Fibroblast of lung (primary cell): ENCODE measurements at places on chromosomes 2 and 18.

GRCh38 chr18:45250479-45250878 is 364.8 kb upstream of the SLC14A2 start:
- no peak for DNase-seq

- peak; percentile 60 for DNase-seq
Measured at GRCh38 chr2:37912056-37912455, 13.0 kb upstream of the RMDN2 start.

GRCh38 chr2:69269330-69269729 is 117.7 kb downstream of the GFPT1 start:
- DNase-seq, result peak; percentile 23

GRCh38 chr2:205686783-205687640 is 4.7 kb downstream of the NRP2 start:
- DNase-seq, result peak; percentile 27

DNA sequence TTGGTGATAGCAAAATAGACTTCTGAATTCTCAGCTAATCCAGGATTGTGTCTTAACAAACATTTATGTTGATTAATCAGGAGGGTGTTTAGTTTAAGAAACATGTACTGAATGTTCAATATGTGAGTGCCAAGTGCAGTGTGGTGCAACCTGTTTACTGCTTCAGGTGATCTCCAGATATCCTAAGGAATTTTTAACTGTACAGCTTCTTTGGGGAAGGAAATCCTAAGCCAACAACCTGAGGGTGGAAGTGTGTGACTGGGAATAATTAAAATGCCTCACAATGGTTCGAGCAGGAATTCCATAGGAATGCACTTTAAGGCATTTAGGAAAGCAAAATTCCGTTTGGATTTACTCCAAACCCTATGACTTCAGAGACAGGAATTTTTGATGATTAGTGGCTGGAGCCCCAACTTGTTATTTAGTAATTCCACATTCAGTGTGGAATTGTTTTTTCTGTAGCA is 16.4 kb downstream of the CRIM1 start:
- peak; percentile 94 for DNase-seq
